NCI-H1092 (cell line): ENCODE measurements at places on chromosomes 5 and 9.

GRCh38 chr9:137647096-137647714 is 28.4 kb downstream of the EHMT1 start:
- DNase-seq = no peak

DNA sequence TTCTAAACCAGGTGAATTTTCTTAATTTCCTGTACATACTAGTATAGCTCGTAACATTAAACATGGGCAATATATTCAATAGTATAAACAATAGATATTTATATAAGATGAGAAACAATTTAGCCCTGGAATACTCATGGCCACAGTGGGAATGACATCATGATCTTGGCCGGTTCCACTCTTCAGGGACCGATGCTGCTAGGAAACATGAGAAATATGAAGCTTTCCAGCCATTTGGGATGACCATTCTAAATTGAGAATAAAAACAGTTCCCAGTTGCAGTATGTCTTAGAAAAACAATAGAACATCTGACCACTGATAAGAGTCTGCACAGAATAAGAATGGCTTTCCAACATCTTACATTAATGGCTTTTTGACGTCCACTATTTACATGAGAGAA is 33.3 kb upstream of the SLCO6A1 start:
- no peak for DNase-seq

DNA sequence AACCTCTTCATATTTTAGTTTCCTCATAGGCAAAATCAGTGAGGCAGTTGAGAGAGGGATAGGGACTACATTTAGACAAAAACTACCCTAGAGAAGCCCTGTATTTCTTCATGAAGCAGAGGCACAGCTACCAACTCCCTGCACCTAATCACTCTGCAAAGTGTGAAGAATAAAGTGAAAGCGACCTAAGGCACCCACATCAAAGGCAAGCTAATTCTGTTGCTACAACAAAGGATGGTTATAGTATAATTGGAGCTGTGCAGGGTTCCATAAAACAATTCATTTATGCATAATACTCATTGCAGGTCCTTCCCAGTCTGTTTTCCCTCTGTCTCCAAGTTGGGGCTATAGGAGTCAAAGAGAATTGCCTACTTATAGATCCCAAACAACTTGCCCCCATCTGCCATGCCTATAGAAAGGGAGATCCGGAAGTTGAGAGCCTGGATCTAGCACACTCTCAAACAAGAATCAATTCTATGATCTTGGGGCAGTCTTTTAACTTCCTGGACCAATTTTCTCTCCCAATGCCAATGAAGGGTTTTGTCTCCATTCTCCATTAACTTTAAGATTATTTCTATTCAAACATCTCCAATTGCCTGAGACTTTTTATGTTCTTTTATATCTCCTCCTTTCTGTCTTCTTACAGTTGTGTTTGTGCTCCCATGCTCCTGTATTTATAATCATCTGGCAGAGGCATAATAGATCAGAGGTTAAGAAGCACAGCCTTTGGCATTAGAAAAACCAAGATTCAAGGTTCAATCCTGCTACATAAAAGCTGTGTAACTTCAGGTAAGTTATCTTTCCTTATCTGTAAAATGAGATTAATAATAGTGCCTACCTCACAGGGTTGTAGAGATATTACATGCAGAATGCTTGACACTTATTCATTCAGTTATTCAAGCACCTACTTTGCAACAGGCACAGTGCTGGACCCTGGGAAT is 56.0 kb upstream of the PTGER4 start:
- no peak for DNase-seq

DNA sequence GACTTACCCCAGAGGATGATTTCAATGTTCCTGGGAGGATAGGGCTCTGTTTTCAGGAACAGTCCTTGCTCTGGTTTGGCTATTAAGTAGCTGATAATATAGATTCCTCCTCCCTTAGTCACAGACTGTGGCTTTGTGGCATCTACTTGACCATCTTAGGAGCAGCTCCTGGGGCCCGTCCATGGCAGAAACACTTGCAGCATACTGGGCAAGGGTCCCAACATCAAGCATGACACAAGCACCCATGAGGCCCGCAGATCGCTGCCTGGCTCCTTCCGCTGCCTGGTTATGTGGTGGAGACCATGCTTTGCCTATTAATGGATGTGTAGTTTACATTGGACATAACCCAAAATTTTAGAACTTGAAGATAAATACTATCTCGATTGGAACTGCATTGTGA is 170.1 kb downstream of the ICE1 start:
- DNase-seq = no peak

DNA sequence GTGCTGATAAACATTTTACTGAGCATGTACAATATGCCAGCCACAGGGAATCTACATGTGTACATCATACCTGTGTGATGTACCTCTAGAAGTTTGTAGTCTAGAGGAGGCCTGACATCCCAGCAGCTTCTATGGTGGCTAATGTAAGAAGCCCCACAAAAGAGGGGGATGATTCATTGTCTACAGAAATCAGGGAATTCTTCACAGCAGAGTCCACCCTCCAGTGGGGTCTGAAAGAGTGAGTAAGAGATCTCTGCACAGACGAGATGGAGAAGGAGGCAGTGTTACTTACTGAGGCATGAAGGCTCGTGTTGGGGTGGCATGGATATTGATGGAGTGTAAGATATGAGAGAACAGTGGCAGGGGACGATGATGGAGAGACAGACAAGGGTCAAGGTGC is 103.0 kb downstream of the NTRK2 start:
- no peak for DNase-seq

GRCh38 chr5:60148366-60148765 is 254.8 kb upstream of the PDE4D start:
- DNase-seq = no peak
